Kasumi-1 (cell line): ENCODE measurements at places on chromosomes 13 and 19.
A peak's percentile ranks its signal among the peaks of the same experiment; 100 is the strongest.

DNA sequence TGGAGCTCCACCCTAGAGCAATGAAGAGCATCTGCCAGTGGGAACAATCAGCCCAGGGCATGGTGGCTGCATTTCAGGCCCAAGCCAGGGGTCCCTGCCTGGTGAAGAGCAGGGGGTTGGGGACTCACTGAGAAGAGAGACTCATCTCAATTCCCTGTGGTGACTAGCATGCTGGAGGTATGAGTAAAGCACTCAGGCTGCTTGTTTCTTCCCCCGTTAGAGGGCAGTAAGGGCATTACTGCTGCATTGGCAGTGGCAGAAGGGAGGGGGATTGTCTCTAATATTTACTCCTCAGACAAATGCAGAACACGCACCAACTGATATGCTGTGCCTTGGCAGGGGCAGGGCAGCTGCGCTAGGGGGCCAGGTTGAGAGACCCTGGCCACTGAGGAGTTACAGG, 329.1 kb downstream of the SLITRK5 start:
- no peak for DNase-seq

DNA sequence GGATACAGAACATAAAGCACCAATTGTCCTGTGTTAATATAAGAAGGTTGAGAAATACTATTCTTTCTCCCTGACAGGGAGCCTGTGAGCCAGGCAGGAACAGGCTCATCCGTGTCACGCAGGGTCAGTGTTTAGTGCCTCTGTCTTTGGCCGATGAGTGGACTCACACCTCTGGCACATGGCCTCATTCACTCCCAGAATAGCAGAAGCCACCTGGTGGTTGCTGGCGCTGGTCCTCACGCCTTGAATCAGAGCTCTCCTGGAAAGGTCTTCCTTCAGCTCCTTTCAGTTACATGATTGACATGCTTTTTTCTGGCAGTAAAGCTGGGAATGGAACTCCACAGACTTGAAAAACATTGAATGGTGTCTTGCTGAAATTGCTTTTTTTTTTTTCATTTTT, 28.1 kb upstream of the SIAH3 start:
- no peak for DNase-seq

DNA sequence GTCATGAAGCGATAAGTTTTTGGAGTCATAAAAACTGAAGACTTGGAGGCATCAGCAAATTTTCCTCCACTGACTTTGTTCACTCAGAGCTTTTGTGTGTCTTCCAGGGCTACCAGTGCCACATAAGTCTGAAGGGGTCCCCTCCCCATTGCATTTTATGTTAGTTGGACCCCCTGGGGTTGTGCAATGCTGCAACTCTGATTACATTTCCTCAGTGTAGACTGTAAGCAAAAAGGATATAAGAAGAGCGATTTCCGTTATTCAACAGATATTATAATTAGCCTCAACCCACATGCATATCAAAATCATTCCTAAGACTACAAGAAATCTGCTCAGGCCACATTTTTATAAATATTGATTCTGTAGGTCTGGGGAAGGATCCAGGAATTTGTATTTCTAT, 324.0 kb downstream of the TDRD3 start:
- no peak for DNase-seq

GRCh38 chr13:20571676-20572075, 4.7 kb downstream of the IFT88 start:
- DNase-seq: no peak

DNA sequence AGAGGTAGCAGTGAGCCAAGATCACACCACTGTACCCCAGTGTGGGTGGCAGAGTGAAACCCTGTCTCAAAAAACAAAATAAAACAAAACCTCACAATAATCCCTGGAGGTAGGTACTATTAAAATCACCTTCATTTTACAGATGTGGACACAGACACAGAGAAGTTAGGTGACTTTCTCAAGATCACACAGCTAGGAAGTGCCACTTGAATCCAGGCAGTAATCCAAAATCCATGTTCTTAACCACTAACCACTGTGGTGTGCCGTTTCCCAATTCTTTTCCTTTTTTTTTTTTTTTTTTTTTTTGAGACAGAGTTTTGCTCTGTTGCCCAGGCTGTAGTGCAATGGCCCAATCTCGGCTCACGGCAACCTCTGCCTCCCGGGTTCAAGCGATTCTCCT, 9.0 kb downstream of the PPP1R14A start:
- no peak for DNase-seq

DNA sequence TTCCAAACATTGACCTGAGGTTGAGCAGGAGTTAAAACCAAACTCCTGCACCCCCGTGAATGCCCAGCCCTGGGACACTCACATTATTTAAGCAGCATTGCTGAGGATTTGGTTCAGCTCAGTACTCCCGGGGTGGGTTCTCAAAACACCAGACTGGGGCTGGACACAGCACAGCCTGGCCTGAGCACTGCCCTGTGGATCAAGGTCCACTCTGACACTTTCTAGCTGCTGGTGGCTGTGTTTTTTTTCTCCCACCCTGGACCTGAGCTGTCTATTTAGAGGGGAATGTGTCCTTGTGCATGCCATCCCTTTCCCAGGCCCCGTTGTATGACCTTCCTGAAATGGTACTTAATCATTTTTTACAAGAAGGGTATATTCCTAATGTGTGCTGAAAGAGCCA, 94.7 kb upstream of the GJB6 start:
- no peak for DNase-seq

- no peak for DNase-seq
Observed at GRCh38 chr13:35953537-35954206, 177.5 kb downstream of the DCLK1 start.

- DNase-seq: no peak
Observed at GRCh38 chr19:48977061-48977460, 12.0 kb downstream of the FTL start.

DNA sequence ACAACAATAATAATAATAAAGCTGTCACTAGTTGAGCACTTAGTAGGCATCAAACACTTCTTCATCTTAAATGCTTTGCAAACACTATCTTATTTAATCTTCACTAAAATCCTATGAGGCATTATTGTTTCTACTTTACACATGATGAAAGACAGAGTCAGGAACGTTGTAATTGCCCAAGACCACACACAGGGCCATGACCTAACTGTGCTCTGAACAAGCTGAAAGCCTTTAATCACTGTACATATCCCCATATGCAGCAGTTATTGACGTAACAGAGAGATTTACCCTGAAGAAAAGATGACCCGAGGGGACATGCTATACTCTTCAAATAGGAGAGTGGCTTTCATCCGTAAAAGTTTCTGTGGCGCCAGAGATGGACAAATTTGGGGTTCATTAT, 53.0 kb downstream of the SACS start:
- DNase-seq: no peak

DNA sequence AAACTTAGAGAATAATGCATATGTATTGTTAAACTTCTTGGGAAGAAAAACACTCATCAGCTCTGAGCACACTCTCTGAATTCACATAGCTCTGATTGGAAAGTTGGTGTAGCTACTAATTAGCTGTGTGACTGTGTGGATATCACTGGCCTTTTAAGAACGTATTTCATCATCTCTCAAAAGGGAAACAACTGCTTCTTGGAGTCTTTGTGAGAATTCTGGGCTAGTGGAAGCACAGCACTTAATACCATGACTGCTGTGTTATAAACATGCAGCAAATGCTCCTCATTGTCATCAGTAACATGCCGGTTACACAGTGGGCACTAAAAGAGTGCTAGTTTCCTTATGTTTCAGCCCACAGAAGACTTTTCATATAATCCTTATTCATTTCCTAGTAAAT, 220.9 kb upstream of the CSNK1A1L start:
- DNase-seq: no peak

DNA sequence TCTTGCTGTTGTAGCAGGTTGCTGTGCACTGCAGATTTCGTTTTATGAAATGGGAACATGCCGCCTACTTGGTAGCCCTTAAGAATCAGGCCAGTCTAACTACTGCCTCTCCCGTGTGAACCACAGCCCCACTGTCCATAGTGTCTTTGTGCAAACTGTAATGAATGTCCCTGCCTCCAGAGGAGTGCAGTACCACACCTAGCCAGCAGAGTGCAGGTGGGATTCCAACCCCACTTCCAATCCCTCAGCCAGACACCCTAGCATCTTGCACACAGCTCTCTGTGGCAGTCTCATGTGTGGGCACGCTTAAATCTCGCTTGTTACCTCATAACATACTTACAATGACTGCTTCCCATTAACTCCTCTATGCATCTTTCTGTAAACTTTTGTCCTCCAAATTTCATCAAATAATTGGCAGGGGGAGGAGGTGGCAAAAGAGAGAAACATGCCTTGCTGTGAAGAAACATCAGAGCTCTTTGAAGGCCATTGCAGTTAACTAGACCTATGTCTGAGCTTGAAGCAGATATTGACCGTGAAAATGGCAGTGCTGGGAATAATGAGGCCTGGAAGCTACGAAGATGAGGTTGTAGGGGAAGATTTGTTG, 47.2 kb downstream of the ZAR1L start:
- DNase-seq: peak; percentile 9

DNA sequence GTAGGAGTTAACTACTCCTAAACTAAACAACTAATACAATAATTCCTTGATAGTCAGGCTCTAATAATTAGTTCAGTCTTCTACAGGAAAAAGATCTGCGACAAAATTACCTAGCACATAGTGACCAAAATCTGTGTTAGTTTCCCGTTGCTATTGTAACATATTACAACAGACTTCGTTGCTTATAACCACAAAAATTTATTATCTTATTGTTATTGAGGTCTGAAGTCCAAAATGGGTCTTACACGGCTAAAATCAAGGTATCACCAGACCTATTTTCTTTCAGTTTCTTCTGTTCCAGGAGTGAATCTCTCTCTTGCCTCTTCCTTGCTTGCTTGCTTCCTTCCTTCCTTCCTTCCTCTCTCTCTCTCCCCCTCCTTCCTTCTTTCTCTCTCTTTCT, 993.6 kb upstream of the SPRY2 start:
- no peak for DNase-seq

- DNase-seq: no peak
Observed at GRCh38 chr13:49539313-49539712, 43.6 kb downstream of the PHF11 start.

DNA sequence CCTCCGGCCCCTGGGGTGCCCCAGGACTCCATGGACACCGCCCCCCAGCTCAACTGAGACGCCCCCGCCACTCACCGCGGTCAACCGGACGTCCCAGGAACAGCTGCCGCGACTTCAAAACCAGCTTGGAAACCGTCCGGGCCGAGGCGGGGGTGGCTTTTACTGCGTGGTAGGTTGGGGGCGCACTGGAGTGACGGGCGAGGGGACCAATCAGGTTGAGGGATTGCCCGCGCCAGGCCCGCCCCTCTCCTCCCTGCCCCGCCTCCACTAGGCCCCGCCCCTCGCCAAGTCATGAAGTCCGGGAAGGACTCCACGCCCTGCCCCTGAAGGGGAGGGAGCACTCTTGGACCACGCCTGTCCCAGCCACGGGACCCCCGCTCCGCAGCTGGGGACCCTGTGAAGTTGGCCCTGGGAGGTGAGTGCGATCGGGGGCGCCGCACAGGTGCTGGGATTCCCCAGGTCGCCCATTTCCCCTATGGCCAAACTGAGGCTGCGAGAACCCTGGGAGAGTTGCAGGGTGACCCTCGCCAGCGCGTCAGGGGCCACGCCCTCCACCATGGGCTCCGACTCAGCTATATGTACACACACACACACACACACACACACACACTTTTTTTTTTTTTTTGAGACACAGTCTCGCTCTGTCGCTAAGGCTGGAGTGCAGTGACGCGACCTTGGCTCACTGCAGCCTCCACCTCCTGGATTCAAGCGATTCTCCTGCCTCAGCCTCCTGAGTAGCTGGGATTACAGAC, at the start of gene PLIN3:
Gene PLIN3, minus strand, starts transcription at position 134 of the 752 bp plus-strand sequence. CDS start 6,273 bp downstream, outside the sequence.
- DNase-seq: peak; percentile 75

DNA sequence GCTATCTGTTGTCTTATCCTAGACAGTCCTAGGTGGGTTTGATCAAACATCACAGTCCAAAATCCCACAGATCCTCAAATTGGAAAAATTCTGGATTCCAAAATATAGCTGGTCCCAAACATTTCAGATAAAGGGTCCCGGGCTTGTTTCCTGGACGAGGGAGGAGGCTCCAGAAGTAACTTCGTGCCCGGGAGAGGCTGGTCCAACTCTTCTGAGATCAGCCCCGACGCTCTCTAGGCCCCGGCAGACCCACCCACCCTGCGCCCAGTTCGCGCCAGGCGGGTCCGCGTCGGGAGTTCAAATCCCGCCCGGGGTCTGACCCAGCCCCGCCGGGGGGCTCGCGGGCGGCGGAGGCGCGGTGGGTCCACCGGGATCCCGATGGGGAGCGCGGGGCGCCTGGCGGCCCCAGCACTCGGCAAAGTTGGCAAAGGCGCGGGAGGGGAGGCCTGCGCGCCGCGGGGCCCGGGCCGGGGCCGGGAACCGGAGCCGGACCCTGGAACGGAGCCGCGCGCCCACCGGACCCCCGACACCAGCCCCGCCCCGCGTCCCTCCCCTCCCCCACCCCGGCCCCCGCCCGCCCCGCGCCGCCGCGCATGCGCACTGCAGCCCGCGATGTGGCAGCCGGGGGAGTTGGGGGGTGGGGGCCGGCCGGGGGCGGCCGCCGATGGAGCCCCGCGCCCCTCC, 513 bp downstream of the MIER2 start:
- DNase-seq: no peak

DNA sequence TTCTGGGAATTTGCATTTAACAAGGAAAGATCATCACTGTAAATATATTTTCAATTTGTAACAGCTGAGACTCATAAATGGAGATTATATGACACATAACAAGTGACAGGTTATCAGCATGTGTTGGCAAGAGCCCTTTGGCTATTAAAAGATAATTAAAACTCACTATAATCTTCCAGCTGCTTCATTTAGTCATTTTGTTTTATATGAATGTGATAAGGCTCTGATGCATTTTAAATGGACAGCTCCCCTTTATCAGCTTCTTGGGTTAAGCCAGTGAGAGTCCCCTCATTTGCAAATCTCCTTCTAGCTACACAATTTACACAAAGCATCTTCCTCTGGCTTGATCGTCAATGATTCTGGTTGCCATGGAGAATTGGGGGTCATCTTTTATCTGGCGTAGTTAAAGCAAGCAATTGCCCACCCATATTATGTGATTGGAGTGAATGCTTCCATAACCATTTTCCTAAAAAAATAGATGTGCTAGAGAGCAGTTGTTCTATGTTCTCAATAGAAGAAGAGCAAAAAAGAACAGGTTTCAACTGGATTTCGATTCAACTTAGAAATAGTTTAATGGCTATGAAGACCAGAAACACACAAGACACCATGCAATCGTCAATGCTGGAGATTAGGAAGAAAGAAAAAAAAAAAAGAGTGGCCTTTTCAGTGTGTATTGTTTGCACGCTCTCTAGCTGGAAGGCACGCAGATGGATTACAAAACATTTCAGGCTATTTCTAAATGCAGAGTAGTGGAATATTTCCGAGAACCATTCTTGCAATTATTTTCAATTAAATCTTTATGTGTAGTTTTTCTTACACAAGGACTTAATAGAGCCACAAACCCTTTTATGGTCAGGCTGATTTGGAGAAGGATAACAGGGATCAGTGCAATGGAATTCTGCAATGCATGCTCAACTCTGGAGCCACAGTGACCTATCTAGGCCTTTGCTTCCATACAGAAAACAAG, 27.4 kb downstream of the STARD13 start:
- DNase-seq: no peak

GRCh38 chr13:60152114-60152513, 11.6 kb downstream of the DIAPH3 start:
- DNase-seq: no peak
